IMR-90 (cell line): ENCODE measurements at places on chromosomes 5 and 9. TPM values are rescaled to one million over a fixed set of nuclear protein-coding genes. Genes with fewer than 3 reads are reported as not detected.

ECM2 gene
- under 0.01 and 0.36 TPM in 2 replicates for total RNA-seq

GCNT4 gene
- total RNA-seq: 1.8 and 2.5 TPM in 2 replicates

PRR16 gene
- total RNA-seq: 9.9 and 10.6 TPM in 2 replicates

WNK2 gene
- not detected in 2 replicates for total RNA-seq

RANBP6 gene
- total RNA-seq: 42.3 and 67.2 TPM in 2 replicates

SLC25A2 gene
- 0.28 TPM in 1 of 2 replicates, not detected in the other for total RNA-seq

KIF20A gene
- total RNA-seq: 106 and 119 TPM in 2 replicates

DEPDC1B gene
- 9.3 and 10.0 TPM in 2 replicates for total RNA-seq

NR6A1 gene
- total RNA-seq: 0.28 and 0.36 TPM in 2 replicates

SLC1A1 gene
- 3.9 and 4.1 TPM in 2 replicates for total RNA-seq

NIM1K gene
- 0.54 and 0.56 TPM in 2 replicates for total RNA-seq

LCN6 gene
- total RNA-seq: not detected in 2 replicates

TOR4A gene
- total RNA-seq: 9.7 and 11.4 TPM in 2 replicates

MCTP1 gene
- 0.56 TPM in 1 of 2 replicates, not detected in the other for total RNA-seq

PLGRKT gene
- 12.7 and 13.6 TPM in 2 replicates for total RNA-seq

LECT2 gene
- not detected in 2 replicates for total RNA-seq

TRIO gene
- 487 and 522 TPM in 2 replicates for total RNA-seq

ARSI gene
- 15.0 and 15.2 TPM in 2 replicates for total RNA-seq

ACTL7A gene
- not detected in 2 replicates for total RNA-seq

SPATA31E1 gene
- not detected in 2 replicates for total RNA-seq

PCDHGA11 gene
- total RNA-seq: 5.4 and 5.8 TPM in 2 replicates

CDKN2B-AS1 gene
- 1.1 and 1.7 TPM in 2 replicates for total RNA-seq

SMIM32 gene
- total RNA-seq: not detected in 2 replicates

TLX3 gene
- total RNA-seq: not detected in 2 replicates

SOHLH1 gene
- not detected in 2 replicates for total RNA-seq

ADRA1B gene
- 0.18 and 0.56 TPM in 2 replicates for total RNA-seq

ENC1 gene
- 55.8 and 70.8 TPM in 2 replicates for total RNA-seq

BARX1 gene
- total RNA-seq: not detected in 2 replicates

ASPN gene
- under 0.01 and 0.28 TPM in 2 replicates for total RNA-seq

PCDH1 gene
- total RNA-seq: 0.83 and 0.90 TPM in 2 replicates

ADAMTS16 gene
- total RNA-seq: 0.18 and 0.28 TPM in 2 replicates

OBP2B gene
- total RNA-seq: not detected in 2 replicates

ST8SIA4 gene
- under 0.01 and 0.18 TPM in 2 replicates for total RNA-seq
